ENCODE measurements at places on chromosomes 2 and 18.

DNA sequence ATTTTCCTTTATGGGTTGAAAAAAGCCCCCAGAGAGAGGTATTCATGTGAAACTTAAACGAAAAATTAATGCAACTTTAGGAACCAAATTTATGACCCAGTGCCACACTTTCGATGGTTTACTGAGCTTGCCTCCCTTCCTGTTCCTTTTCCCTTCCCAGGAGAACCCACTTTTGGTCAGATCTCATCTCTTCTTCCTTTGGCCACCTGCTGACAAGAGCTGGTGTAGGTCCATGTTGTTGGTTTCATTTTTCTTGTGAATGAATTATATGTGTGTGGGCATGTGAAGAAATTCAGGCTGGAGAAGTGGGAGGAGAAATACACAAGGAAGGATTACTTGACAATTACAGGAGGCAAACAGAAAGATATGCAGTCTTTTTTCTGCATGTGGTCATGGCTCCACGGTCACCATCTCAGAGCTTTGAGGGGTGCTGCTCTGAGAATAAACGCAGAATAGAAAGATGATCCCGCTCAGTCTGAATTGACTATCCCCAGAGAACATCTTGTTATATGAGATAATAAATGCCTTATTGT, 111.3 kb upstream of the TCF4 start:
- no peak for DNase-seq

DNA sequence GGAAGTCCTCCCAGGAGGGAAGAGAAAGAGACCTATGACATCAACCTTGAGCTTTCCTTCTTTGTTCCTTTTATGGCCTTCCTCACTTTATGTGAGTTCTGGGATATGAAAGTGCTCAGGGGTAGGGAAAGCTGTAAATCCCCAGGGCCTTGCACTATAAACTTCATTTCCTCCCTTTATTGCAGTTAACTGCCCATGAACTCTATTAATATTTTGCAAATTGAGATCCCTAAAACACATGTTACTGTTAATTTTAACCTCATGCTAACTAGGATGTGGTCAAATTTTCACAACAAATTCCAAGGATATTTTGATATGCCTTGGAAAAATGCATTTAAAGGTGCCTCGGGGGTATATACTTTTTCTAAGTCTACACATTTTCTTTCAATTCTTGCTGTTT, 359.9 kb downstream of the OSR1 start:
- DNase-seq: no peak

DNA sequence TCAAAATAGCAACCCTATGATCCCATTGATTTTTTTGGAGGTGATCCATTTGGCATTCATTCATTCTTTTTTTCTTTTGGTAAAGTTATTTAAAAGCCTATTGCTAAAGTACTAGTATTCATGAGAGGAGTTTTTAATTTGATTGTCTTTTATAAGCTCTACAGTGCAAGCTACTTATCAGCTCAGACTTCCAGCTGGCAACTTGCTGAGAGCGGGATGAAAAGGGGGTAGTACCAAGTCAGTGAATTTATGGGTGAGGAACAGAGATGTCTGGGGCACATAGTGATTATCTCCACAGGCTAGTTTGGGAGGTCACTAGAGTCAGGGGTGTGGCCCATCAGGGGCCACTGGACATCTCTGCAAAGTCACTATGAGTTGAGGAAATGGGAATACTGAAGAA, 202.4 kb downstream of the PIK3C3 start:
- no peak for DNase-seq

DNA sequence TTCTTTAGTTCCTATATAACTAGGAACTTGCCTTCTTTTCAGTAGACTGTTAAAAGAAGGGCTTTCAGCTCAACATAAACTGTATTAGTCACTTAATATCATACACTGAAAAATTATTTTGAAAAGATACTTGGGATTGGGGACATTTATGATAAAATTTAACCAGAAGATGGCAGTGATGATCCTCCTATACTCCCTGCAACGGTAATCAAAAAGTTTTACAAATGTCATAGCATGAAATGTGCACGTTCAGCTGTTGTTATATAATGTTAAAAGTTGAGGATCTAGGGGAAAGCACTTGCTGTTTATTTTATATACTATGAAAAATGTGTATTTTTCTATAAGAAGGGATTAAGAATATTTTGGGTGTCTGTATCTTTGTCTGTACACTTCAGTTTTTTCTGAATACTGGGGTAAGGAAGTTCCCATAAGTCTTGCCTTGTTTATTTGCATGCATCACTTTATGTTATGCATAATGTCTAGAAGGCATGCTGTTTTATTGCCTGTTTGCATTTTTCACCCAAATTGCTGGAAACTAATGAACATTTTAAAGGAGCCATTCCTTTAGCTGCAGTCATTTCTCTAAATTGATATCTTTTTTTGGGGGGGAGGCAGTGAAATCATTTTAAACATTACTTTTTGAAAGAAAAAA, 19.0 kb downstream of the DYNC1I2 start:
- no peak for DNase-seq

DNA sequence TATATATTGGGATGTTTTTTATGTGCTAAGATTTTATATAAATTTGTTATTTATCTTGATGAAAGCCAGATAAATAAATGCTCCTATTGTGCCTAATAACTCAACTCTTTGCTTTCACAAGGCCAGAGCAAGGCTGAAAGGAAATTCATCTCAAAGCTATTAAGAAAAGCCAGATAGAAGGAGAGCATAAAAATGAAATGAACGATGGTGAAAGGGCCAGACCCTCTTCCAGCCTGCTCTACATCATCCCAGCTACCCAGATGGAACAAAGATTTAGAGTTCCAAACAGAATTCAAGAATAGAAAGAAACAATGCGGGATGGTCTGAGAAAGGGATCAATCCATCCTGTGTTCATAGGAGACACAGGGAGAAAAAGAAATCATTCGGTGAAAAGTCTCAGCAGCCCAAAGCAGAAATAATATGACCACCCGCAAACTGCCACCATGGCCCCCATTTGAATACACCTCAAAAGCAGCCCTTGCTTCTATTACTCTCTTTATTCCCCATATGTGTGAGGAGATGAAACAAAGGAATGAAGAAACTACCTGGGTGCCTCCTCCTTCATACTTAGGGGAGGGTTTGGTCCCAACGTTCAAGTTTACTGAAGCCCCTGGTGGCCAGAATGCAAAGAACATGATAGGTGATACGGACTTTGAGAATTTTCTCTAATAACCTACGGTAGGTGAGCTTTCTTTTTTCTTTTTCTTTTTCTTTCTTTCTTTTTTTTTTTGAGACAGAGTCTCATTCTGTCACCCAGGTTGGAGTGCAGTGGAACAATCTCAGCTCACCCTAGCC, 110.1 kb upstream of the FBXO11 start:
- DNase-seq: no peak

- no peak for DNase-seq
Observed at GRCh38 chr2:155630760-155631159, 701.8 kb downstream of the NR4A2 start.

- DNase-seq: no peak
Observed at GRCh38 chr2:144382849-144383248, 137.1 kb downstream of the ZEB2 start.

DNA sequence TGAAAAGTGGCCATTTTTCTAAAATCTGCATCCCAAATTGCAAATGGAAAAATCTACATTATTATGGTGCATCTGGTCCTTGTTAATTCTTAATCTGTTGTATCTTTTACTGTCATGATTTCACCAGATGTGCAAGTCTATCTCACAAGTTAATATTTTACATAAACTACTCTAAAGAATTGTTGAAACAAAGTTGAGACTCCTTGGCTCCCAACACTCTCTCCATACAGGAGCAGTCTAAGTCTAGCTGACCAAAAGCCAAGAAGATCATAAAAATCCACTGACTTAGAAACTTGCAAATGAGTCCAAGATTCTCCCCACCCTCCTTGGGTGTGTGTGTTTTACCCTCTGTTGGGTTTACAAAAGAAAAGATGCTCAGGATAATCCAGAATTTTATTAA, 85.1 kb downstream of the NCKAP5 start:
- DNase-seq: no peak

DNA sequence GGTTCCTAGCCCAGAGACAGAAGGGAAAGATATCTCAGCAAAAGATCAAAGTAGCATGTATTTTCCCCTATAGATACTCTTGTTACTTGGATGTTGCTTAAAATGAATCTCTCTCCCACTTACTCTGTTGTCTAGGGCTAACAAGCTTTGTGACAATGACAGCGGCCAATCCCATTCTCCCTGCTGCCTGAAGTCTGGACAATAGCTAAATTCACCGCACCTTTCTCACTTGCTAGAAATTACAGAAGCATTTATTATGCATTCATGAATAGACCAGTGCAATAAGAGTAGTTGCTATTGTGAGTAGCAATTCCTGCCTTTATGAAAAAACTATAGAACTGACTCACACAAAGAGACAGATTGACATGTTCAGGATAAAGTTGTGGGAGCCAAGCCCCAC, 42.2 kb upstream of the ZC3H15 start:
- no peak for DNase-seq

DNA sequence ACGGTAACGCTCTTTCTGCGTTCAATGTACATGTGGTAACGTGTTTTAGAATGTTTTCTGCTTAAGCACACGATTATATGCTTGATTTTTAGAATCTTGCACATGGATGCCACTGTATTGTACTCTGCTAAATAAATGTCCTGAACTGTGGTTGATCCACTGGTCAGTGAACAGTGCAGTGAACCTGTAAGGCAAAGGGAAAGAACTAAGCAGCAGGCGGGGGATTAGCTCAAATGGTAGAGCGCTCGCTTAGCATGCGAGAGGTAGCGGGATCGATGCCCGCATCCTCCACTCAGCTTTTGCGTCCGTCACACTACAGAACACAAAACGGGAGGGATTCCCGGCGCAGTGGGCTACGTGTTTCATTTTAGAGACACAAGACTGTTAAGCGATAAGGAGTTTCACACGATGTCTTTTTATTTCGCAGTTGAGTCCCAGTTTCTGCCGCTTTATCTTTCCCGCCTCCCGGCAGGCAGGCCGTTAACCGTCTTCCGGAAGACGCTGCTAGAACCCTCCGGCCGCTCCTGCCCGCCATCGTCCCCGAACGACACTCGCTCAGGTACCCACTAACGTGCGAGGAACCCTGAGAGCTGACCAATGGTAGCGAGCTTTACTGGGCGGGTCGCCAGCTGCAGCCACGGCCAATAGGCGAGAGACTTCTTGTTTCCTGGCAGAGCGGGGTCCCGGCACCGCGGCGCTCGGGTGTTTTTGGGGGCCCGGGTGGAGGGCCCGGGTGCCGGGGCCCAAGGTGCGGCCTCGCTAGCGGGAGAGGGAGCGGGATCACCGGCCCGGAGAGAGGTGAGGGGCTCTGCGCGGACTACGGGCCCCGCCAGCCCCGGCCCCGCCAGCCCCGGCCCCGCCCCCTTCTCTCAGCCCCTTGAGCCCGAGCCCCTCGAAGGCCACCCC, at the start of gene AGBL5:
TSS of gene AGBL5 (plus strand) at position 673 of the 906 bp plus-strand sequence. CDS start 1,291 bp downstream, outside the sequence.
- DNase-seq: peak; percentile 87

DNA sequence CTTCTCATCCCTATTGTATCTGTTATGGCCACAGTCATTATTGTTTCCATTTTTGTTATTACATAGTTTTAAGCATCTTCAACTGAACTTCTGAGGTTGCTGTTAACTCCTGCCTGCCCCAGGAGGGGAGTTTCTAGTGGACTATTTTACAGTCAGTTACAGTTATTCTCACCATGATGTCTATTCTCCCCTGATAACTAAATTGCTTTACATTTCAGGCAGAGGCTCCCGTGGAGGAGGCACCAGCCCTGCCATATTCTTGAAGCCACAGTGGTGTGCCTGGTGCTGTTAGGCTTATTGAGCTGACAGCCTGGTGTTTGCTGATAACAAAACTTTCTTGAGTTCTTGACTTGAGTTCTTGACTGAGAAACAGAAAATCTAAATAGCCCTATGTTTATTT, 256.4 kb downstream of the TFCP2L1 start:
- DNase-seq: no peak

DNA sequence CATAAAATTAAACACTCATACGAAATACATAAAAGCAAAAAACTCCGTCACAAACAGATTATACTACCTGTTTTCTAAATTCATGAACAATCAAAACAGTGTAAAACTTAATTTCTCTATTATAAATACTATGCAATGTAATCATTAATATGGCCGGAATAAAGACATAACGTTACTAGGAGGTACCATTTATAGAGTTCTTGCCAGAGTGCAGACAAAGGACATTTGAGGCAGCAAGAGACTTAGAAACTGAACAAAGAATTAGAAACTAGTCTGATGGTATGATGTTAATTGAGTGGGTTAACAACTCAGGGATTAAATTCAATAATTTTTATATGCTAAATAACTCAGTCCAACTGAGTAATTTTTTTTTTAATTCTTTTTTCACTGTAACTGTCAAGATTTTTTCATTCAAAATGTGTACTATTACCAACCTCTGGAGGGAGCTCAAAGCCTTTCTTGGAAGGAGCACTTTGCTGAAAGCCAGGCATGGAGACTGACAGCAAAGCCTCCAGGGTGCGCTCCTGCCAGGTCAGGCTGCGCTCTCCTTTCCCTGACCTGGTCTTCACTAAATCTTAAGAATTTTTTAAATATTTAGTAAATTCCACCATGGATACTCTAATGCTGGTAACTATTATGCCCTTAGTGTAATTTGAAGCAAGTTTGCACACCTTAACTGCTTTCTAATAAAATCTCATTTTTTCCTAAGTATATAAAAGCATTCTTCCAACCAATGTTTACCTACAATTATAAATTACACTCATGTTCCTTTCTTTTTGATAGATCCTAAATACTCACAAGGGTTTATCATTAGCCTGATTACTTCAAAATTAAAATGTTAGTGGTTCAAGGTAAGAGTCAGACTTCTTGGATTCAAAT, 34.1 kb downstream of the WDR35 start:
- peak; percentile 13 for DNase-seq

DNA sequence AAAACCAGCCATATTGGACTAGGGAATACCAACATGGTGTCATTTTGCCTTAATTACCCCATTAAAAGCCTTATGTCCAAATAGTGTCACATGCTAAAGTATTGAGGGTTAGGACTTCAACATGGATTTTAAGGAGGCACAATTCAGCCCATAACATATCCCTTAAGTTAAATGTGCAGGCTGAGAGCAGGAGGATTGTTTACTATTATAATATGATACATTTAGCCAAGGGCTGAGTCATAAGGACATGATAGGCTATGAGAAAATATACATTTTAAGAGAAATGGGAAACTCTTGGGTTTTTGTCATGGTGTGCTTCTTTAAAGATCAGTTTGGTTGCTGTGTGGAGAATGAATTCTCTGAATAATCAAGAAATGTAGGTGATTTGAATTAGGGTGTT, 136.8 kb downstream of the RDH14 start:
- DNase-seq: no peak

- no peak for DNase-seq
Observed at GRCh38 chr2:177550264-177551200, 158.0 kb downstream of the AGPS start.

DNA sequence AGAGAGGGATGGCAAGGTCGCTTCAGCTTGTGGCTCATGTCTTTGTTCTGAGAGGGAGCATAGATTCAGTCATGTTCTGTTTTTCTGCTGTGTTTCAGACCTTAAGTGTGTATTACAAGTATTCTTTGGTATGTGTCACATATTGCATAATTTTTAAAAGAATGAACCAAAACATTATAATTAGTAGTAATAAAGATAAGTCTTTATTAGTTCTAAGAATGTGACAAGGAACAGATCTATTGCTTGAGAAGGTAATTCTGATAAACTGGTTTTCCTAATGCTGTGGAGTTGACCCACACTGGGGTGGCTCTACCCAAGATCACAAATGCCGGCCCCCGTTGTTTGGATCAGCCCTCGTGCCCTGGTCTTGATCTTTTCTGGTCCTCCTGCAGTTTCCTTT, 124.3 kb upstream of the FOSL2 start:
- DNase-seq: no peak
